ENCODE measurements at places on chromosomes 7 and 10. TPM values are rescaled to one million over a fixed set of nuclear protein-coding genes. Genes with fewer than 3 reads are reported as not detected.

VPS37D gene
- total RNA-seq, result 2.0 TPM

NEURL1 gene
- total RNA-seq, result 0.37 TPM

DBF4 gene
- total RNA-seq, result 4.9 TPM

LIPF gene
- total RNA-seq, result not detected

TUBGCP2 gene
- 36.0 TPM for total RNA-seq

LRRC18 gene
- not detected for total RNA-seq

CALHM1 gene
- total RNA-seq, result not detected

SAMD9L gene
- total RNA-seq, result 11.5 TPM

PLAU gene
- 36.7 TPM for total RNA-seq

NAT16 gene
- total RNA-seq, result not detected

UBTD1 gene
- 15.6 TPM for total RNA-seq

STRIP2 gene
- 0.33 TPM for total RNA-seq

EGFR gene
- total RNA-seq, result 80.8 TPM

GRCh38 chr10:59847326-59847725 is 59.0 kb downstream of the CCDC6 start:
- DNase-seq, result no peak

- no peak for DNase-seq
These were observed 155.8 kb upstream of the CHST15 start for GRCh38 chr10:124249196-124249595.

DNA sequence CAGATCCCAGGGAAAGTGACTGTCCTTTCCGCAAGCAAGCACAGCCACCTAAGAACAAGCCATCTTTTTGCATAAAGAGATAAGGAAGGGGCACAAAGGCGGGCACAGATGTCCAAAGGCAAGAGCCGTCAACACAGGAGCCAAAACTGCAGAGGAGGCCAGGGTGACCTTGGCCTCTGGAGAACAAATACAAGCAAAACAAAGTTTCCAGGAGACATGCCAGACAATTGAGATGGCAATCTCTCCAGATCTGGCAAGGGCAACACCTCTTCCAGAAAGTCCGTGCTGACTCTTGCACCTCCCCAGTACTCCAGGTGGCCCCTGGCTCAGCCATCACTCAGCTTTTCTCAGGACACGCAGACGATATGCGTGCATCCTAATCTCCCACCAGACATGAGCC is 58.2 kb downstream of the TEX36 start:
- DNase-seq, result no peak

- no peak for DNase-seq
These were observed 126.1 kb downstream of the CNTNAP2 start for GRCh38 chr7:146242661-146243060.

DNA sequence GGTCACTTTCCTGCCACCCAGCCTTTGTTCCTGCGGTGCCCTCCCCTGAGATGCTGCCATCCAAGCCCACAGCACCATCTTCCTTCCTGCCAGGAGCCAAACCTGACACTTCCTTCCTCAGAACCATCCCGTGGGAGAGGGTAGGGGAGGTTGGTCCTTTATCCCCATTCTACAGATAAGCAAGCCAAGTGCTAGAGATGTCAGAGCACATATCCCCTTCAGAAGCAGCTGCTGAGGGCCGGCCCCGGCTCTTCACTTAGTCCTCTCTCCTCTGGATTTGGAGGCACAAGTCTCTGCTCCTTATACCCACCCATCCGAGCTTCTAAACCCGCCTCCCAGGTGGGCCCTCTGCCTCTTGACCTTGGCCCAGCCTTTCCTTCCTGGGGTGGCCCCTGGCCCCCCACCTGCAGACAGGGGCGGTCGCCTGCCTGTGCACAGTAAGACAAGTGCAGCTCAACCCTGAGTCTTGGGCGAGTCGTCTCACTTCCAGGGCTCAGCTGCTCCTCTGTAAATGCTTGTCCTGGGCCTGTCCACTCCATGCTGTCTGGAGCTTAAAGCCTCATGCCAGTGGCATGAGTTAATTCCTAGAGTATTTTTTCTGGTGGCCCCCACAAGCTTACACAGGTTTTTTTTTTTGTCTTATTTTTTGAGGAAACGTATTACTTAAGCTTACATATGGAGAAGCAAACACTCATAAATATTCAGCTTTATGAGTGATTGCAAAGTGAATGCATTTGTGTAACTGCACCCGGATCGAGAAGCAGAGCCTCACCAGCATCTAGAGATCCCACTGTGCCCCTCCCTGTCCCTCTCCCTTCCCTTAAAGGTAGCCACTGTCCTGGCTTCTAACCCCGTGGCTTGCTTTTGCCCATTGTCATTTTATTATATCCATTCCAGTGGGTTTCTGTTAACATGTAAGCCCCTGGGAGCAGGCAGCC is 125.1 kb downstream of the CDH23 start:
- no peak for DNase-seq

DNA sequence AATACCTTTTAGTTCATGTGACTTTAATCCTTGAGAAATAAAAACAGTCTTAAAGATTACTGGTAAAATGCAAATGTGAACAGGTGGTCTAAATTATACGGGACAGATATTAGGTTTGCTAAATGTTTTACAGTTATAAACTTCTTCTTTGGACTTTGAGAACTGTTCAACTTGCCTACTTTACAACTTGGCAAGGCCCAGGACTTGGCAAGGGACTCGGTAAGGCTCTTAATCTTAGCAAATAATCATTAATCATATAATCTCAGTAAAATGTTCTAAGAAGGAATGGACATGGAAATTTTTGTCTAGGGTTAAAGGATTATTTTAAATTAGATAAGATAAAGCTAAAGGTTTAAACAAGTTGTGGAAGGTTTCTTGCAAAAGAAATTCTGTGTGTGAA is 4.8 kb upstream of the UBE2D4 start:
- no peak for DNase-seq

GRCh38 chr10:5944389-5945189 is 32.8 kb downstream of the IL15RA start:
- peak; percentile 91 for DNase-seq

- DNase-seq, result no peak
These were observed 326.3 kb downstream of the CCSER2 start for GRCh38 chr10:84654671-84655070.

DNA sequence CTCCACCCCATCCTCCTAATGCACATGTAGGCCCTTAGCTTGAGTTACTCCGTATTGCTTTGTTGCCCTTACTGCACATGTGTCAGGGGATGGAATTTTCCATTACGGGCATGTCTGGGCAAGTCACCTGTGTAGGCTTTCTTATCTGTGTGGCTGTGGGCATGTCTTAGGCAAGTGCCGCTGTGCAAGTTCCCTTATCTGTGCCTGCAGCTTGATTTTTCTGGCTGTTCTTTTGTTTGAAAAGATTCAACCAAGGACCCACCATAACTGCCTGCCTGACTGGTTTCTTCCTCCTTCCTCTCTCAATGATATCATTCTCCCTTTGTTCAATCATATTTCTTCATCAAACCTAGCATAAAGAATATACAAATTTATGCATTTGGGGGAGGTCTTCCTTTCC is 88.5 kb downstream of the AKR1D1 start:
- DNase-seq, result no peak

GRCh38 chr7:156494960-156495359 is 145.6 kb upstream of the RNF32 start:
- no peak for DNase-seq

GRCh38 chr7:87220734-87221215 is 1.2 kb upstream of the TMEM243 start:
- no peak for DNase-seq

GRCh38 chr7:74203956-74204618 is 5.7 kb upstream of the LAT2 start:
- no peak for DNase-seq

- no peak for DNase-seq
These were observed 145.8 kb downstream of the DNAJB6 start for GRCh38 chr7:157482517-157483087.

DNA sequence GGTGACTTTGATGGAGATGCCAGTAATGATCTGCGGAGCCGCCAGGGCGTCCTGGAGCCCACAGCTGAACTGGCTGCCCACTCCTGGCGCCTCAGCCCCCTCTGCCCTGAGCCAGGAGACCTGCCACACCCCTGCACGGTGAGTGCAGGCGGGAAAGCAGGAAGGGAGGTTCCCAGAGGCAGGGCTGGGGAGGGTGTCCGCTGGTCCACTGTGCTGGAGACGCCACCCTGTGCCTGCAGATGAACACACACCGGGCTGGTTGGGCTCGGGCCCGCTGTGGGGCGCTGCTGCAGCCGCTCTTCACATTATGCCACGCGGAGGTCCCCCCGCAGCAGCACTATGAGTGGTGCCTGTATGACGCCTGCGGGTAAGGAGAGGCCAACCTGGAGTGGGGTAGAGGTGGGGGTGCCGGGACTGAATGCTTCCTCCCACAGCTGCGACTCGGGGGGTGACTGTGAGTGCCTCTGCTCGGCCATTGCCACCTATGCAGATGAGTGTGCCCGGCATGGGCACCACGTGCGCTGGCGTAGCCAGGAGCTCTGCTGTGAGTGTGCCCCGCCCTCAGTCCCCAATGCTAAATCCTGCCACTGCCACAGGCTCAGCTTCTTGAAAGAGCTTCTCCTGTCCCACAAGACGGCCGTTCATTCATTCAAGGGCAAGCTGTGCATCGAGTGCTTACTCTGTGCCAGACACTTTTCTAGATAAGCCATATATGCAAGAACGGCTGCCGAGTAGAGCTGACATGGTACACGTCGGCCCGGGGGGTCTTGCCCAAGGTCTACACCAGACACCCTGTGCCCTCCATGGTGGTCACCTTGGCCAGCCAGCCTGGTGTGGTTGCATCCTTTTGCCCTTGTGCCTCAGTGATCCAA is 14.3 kb upstream of the ZNF467 start:
- no peak for DNase-seq

DNA sequence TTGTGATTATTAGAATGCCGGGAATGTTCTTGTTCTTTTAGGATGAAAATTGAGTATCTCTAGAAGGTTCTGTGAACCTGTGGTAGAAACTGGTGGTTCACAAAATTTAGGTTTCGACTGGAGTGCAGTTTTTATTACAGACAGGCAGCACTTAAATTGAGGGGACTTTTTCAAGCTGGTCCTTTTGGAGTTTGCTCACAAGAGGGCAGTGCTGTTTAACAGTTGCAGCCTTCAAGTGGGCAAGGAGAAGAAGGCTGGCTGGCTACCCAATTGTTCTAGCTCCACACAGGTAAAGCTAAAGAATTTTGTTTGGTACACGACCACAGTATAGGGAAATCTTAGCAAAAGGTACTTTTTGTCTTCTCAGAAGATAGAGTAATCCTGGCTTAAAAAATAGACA is 233.6 kb downstream of the SNX13 start:
- no peak for DNase-seq

DNA sequence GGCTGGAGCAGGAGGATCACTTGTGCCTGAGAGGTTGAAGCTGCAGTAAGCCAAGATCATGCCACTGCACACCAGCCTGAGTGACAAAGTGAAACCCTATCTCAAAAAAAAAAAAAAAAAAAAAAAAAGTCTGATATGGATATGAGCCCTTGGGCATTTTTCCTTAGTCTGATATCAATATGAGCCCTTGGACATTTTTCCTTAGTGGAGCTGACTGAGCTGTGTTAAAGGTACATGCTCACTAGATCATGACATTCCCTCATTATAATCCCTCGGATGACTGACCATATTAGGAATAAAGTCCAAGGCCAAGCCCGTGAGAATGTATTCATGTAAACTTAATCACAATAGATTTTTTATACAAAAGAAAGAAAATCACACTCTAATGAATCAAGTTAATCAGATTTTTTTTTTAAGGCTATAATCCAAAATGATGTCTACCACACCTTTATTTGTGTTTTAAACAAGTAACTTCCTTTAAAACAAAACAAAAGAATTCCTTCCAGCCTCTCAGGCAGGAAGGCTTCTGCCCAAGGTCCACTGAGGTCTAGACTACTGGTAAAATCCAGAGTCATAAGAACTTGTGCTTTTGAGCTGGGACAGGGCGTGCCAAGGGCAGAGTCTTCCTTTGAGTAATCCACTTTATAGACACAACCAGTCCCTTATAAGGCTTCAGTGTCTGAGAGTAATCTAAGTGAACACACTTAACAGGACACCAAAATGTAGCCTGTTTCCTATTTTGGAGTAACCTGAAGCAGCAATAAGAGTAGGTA is 5.5 kb downstream of the PPA1 start:
- no peak for DNase-seq

DNA sequence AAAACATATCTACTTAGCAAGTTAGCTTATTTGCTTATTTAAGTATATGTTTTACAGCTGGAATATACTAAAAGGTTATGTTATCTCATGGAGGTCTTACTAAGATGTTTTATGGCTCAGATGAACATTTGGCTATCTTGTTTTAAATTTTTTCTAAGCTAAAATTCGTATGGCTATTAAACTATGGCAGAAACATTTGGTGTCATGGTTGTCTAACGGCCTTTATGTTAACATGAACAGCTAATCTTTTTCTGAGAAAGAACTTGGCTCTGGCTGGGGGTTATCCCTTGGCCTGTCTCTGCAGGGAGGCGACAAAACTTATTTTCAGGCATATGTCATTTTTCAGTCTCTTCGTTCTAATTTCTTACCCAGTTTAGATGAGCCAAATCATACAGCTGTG is 101.5 kb upstream of the MTPN start:
- DNase-seq, result no peak

DNA sequence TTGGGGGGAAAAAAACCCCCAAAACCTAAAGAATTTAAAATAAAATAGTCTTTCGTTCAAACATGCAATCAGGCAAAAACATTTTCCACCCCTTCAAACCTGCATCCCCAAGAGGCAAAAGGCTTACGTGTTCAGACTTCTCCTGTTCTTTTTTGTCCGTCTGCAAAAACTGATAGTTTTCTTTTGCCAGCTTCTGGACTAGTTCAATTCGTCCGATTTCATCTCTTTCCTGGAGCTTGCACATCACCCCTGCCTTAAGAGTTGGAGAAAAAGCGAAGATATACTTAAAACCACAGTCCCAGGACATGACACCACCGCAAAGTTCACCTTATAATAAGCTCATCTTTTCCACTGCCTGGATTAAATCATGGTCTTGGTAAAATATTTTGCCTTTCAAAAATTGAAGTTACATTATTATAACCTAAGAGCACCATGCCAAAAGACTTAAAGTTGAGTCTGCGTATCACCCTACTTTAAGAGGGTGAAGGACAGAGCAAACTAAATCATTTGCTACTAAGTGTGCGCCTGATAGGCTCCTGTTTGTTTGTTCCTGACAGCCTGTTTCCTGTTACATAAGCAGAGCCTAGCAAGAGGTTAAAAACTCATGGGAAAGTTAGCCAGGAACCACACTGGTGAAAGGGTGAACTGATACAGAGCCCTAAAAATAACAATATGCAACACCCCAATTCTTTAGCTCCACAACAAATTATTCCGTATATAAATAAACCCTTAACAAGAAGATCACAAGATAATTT is 137.0 kb downstream of the RAPGEF5 start:
- DNase-seq, result no peak

GRCh38 chr10:96017191-96017687 is 26.1 kb upstream of the CCNJ start:
- no peak for DNase-seq

DNA sequence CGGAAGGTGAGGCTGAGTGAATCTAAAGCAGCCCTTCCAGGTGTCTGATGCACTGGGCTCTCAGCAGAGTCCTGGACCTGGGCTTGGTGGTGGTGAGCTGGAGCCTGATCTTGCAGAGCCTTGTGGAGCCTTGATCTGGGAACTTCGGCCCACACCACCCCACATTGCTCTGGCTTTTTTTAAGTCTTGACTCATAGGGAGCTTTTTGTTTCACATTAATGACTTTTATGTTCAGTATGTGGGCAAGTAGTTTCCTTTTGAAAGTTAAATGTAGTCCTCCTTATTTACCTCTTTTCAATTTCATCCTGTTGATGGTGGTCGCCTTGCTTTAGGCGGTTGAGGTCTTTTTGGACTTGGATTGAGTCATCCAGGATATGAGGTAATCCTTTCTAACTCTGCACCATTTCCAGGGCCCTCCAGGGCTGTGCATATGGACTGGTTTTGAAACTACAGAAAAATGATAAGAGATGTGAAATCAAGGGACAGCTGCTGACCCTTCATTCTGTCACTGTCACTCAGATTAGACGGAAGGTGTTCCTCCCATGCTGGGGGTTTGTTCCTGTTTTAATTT is 2.9 kb upstream of the NRAP start:
- no peak for DNase-seq

All from posterior vena cava (tissue), 2 donors.